ENCODE measurements at places on chromosomes 6 and 20.

GRCh38 chr6:153059757-153060156 is 57.2 kb upstream of the MTRF1L start:
- no peak for DNase-seq

- no peak for DNase-seq
Measured at GRCh38 chr6:56936466-56936865, 18.4 kb upstream of the BEND6 start.

DNA sequence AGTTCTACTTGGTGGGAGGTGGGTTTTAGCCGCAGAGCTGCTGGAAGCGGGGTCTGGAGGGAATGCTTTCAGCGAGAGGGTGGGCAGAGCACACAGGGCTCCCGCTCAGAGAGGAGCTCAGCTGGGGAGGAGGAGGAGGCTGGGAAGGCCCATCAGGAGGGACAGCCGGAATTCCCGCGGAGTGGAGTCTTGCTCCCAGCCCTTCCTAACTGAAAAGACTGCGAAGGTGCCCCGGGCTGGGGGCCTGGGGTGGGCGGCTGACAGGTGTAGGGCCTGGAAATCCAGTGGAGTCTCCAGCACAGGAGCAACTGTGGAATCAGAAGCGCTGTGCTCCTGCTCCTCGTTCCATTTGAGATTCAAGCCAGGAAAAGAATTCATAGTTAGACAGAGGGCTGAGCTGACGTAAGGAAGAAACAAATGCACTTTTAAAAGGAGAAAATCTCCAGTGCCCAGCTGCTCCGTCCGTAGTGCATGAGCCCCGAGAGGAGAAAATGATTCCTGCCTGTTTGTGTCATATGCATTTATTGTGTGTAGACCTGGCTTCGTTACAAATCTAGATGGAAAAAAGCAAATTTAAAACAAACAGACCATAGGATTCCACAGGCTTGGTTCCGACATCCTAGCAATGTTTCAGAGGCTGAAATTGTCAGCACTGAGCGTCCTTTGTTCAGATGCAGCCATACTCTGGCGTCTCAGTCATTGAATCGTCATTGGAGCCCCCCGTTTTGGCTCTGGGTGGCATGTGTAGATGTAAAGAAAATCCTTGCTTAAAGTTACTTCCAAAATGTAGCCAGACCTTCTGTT is 197.7 kb downstream of the SMOC2 start:
- no peak for DNase-seq

DNA sequence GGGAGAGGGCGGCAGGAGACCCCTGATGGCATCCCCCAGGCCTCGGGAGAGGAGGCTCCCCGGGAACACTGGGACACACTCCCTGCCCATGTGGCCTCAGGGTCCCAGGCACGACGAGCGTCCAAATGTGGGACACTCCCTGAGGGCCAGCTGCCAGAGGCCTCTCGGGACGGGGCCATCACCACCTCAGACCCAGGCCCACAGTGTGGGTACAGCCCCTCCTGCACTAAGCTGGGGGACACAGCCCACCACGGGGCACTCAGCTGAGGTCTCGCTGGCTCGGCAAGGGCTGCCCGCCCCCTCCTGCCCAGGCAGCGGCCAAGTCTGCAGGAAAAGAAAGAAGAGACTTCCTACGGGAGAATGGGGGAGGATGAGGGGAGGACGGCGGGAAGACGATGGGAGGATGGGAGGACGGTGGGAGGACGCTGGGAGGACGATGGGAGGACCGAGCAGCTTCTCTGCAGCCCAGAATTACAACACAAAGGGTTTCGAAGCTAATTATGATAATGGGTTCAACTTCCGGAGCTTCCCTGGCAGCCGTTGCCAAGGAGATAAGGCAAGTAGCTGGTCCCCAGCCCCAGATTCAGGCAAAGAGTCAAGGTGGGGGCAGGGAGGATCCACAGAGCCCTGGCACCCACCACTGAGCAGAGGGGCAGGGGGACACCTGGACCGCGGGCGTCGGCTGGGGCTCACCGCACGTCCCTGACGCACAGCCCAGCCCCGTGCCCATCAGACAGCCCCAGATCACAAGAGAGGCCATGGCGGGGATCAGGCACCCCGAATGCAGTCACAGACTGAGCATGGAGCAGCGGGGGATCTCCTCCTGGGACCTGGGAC is 17.5 kb downstream of the KCNQ2 start:
- no peak for DNase-seq

DNA sequence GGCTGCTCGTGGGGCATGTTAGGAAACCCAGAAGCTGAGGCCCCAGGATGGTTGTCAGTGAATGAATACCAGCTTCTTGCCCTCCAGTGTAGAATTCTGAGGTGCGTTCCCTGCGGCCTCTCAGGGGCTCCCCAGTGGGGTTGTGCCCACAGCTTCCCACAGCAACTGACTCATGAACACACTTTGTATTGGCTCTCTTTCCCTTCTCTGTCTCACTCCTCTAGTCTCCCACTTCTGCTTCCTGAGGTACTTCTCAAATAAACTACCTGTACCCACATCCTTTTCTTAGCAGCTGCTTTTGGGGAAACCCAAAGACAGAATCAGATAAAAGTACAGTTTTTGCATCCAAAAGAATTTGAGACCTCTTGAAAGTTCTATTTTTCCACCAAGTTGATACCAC is 107.7 kb upstream of the JAG1 start:
- no peak for DNase-seq

DNA sequence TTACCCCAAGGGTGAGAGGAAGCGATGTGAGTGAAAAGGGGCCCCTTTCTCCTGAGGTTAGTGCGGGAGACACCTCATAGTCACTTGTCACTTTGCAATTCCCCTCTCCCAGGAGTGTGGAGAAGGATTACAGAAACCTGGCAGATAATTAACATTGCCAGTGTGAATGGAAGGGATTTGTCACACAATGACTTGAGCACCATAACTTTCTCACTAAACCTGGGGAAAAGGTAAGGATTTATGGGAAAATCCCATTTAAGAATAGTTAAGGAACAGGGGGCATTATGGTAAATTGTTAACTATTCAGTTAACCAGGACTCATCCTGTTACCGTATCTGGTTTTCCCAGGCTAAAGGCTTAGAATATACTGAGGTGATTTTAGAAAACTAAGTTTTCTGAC is 219.5 kb upstream of the JAG1 start:
- DNase-seq = no peak

- DNase-seq = no peak
Measured at GRCh38 chr20:63116412-63117106, 99.4 kb downstream of the YTHDF1 start.

- no peak for DNase-seq
Measured at GRCh38 chr20:8536262-8536618, 404.2 kb downstream of the PLCB1 start.

- DNase-seq = no peak
Measured at GRCh38 chr6:1821513-1822183, 211.9 kb downstream of the FOXC1 start.

DNA sequence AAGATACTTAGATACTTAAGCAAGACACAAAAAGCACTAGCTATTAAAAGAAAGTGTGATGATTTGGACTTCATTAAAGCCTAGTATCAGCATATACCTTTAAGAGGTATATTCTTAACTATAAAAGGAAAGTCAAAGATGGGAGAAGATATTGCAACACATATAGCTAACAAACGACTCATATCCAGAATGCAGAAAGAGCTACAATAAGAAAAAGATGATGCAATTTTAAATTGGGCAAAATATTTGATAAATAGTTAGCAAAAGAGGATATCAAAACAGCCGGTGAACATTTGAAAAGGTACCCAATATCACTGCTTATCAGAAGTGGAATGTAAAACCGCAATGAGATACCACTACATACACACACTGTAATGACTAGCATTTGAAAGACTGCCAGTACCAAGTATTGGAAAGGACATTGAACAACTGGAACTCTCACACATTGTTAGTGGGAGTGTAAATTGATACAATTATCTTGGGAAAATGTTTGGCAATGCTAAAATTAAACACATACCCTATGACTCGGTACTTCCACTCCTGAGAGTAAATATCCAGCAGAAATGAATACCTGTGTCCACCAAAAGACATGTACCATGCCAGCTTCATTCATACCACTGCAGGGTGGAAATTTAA is 25.7 kb downstream of the MUC22 start:
- DNase-seq = no peak

GRCh38 chr20:47392721-47393073 is 36.2 kb upstream of the ZMYND8 start:
- no peak for DNase-seq

GRCh38 chr6:28656715-28657114 is 131.0 kb downstream of the GPX5 start:
- no peak for DNase-seq

DNA sequence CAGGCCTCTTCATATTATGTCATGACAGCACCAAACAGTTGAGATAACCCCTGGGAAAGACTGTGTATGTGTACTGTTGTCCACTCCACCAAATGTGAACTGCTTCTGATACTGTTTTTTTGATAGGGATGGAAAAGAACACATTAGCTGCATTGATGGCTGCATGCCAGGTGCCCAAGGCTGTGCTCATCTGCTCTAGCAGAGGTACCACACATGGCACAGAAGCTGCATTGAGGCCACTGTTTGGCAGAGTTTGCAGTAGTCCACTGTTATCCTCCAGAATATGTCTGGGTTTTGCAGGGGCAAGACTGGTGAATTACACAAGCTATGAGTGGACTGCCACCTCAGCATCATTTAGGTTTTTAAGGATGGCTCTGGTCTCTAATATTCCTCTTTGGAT is 28.2 kb upstream of the ELMO2 start:
- no peak for DNase-seq

DNA sequence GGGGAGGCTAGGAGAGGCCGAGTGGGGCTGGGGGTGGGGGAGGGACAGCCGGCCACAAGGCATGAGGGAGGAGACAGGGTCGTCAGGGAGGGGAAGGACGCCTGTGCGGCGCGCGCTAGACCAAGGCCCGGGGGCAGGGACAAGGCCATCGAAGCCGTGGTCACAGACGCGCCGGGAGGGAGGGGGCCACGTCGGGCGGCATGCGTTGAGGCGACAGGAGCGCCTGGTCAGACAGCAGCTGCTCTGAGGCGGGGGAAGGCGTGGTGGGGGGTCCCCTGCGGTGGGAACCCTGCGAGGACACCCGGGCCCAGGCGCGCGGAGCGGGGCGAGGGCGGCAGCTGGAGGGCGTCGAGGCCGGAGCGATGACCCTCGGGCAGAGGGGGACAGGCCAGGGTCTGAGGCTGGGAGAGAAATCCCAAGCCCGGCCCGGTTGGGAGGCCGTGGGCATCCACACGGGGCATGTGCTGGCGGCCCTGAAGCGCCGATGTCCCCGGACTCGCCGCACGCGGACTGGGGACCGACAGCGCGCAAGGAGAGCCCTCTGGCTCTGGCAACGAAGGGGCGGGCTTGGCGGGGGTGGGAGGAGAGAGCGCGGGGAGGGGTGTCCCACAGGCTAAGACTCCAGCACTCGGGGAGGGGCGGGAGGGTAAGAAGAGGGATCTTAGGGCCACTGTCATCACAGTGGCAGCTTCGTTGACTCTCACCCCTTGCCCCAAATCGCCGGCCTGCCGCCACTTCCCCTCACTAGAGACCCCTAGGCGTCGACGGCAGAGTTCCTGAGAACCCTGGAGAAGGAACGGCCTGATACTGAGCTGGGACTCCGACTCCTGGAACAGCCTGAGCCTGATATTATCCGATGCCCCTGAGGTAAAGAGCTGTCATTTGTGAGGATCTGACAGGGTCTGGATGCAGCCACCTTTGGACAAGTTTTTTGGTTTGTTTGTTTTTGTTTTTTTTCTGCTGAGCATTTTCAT is 5.0 kb downstream of the TMEM239 start:
- no peak for DNase-seq

DNA sequence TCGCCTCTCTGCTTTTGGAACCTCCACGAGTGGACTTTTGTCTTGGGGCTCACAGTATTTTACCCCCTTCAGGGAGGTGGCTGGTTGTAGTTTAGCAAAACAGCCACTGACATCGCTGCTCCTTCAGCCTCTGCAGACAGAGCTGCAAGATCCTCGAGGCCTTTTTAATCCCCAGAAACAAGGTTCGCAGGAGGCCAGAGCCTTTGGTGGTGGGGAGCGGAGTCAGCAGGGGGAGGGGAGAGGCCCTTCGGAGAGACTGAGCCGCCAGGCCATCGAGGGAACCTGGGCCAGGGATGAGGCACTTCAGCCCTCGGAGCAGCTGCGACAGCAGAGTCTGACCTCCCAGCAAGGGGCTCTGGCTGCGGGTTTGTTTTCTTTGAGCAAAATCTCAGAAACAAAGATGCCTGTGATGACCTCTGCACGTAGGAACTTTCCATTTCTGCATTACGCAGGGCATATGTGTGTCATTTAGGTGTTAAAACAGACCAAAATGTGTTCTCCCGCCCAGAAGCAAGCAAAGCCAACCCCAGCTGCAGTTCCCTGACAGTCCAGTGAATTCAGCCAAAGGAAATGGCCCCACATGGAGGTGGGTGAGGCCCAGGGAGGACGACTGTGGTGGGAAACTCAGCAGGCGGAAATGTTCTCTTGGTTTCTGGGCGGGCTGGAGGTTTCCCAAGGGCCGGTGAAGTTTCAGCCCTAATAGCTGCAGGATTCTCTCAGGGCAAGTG is 171.2 kb upstream of the SULF2 start:
- DNase-seq = no peak

- DNase-seq = no peak
Measured at GRCh38 chr6:157230910-157231309, 92.4 kb downstream of the TMEM242 start.

DNA sequence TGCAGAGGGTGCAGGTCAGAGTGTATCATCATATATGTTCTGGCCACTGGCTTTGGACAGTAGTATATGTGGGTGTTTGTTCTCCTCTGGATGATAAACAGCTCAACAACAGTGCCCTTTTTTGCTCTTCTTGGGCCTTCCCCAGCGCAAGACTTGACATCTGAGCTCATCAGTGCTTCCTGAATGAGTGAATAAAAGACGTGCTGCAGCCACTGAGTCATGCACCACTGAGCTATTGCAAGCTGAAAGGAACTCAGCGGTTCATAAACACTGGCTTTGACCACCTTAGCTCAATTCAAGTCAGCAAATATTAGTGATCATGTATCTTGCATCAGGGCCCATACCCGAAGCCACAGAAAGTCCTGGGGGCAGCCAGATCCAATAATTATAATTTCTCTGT is 105.3 kb upstream of the KCNG1 start:
- no peak for DNase-seq

DNA sequence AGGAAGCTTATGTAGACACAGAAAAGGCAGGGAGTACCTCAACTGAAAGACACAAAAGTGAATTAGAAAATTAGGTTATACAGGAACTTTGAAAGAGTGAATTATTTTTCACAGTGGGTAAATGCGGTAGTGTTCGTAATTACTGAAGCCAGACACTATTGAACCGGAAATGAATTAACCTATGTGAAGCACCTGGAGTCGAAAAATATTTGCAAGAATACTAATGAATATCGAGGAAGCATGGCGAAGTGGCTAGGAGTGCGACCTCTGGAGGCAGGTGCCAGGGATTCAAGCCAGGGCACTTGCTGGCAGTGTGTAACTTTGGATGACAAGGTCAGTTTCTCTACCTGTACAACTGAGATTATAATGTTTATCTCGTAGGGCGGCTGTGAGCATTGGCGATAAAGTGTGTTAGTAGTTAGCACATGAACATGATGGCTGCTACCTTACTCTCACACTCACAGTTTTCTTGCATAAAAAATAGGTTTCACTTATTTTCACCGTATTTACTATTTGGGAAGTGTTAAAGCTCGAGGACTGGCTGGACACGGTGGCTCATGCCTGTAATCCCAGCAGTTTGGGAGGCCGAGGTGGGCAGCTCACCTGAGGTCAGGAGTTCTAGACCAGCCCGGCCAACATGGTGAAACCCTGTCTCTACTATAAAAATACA is 567 bp upstream of the SLC18B1 start:
- no peak for DNase-seq

Data from stimulated activated CD4-positive, alpha-beta T cell treated with anti-CD3 and anti-CD28 coated beads, Interleukin-15, amount 100 ng/mL, for 48 hours (primary cell).